Stimulated activated CD4-positive, alpha-beta T cell treated with anti-CD3 and anti-CD28 coated beads, Interleukin-2, amount 100 ng/mL, for 48 hours (primary cell): ENCODE measurements at places on chromosomes 16 and 17.

DNA sequence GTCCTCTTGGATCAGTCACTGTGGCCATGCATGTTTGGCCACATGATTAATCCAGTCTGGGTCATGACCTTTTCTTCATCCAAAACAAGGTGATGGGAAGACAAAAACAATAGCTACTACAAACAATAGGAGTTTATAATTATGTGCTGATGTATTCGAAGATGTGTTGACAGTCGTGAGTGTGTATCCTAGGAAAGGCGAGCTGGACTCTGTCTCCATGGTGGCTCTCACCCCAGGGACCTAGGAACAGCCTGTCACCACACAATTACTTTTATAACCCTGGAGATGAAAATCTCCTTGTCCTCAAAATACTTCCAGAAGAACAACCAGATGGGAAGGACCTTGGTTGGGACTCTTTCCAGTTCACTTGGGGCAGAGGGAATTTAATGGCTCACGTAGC is 9.8 kb upstream of the PLK1 start:
- DNase-seq = no peak

DNA sequence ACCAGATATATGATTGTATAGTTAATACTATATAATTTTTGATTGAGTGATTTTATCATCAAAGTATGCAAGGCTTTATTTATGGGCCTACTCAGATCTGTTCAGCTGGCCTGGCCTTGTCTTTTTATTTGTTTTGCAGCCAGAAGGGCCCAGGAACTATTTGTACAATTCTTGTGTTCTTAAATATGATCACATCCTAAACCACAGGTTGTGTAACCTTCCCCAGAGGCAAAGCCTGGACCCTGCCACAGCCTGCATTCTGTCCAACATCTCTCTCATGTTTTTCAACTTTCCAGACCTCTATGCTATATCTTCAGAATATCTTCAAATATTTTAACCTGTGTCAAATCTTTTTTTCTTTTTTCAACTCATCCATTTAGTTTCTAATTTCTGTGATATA is 410.4 kb upstream of the MON1B start:
- DNase-seq = no peak

- no peak for DNase-seq
These were observed 583 bp upstream of the ZNF747 start for GRCh38 chr16:30535106-30535776.

DNA sequence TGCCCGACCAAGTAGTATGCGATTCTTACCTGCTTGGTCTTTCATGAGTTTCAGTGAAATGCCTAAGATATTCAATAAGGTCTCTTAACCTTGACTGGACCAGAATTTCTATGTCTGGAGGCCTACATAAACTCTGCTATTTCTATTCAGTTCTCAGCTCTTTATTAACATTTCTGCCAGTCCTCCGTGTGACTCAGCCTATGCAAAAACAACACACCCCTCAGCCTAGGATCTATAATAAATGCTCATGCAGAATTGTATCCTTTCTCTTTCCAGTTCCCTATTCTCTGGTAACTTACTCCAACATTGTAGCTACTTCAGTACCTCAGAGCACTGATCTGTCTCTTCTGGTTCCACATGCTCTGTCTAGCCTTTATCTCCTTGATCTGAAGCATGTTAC is 1507.4 kb downstream of the CDH11 start:
- no peak for DNase-seq

DNA sequence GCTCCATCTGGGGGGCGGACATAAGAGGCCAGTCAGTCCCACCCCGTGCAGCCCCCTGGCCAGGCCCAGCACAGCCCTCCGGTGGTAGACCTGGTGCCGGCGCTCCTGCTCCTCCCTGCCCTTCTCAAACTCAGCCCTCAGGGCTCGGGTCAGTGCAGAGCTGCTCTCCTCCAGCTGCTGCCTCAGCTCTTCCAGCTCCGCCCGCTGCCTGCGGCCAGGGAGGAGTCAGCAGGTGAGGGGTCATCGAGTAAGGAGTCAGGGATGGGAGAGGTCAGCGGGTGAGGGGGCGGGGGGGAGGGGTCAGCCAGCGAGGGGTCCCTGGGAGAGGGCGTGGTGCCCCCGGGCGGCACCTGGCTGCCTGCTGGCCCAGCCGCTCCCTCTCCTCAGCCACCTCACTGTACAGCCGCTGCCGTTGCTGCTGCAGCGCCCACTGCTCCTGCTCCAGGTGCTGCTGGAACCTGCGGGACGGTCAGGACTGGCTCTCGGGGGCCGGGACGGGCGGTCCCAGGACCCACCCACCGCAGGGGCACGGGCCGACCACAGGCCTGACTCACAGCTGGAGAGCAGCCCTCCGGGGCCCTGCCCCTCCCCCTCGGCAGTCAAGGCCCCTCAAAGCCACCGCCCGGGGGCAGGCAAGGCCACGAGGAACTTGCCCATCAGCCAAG is 26.5 kb upstream of the AATK start:
- no peak for DNase-seq

GRCh38 chr17:3037259-3037658 is 26.1 kb downstream of the OR1D5 start:
- no peak for DNase-seq
